Right kidney (tissue), 9 donors: ENCODE measurements at places on chromosomes 4 and X.

DNA sequence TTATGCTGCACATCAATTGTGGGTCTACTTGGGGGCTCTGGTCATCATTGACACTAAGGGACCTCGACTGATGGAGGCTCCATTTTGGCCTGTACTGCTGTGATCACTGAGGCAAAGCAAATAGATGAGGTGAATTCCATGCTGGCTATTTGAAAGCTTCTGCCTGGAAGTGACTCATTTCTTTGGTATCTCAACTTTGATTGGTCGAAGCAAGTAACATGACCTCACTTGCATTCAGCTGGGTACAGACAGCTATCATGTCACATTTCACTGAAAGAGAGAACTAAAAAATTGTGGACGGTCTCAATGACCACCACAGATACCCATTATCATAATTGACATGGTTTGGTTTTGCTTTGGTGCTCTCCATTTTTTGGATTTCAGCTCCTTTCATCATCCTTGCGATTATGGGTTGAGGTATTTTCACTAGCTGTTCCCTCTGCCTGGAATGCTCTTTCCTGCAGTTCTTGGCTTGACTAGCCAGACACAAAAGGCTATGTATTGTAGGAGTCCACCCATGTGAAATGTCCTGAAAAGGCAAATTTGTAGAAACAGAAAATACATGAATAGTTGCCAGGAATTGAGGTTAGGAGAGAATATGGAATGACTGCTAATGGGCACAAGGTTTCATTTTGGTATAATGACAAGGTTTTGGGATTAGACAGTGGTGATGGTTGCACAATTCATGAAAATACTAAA lies 369.2 kb upstream of the LCORL start:
- no peak for DNase-seq

GRCh38 chr4:110492522-110492921 lies 16.6 kb downstream of the ENPEP start:
- DNase-seq, result no peak

DNA sequence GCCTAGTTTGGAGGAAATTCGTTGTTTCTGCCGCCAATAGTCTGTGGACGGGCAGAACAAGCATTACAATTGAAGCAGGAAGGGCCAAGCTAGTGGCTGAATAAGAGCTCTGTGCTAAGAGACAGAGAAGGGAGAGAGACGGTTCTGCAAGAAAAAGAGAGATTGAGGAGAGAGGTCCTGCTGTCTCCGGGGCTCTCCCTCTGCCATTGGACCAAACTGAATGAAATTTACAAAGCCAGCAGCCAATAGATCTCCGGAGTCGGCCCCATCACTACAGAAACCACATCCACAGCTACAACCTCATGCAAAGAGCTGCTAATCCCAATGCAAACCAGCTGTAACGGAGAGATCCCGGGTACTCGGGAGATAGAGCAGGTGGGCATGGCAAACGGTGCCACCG lies at the start of gene NLGN4X:
TSS of gene NLGN4X (minus strand) at position 148 of the 400 bp plus-strand sequence. CDS start 77,401 bp downstream, outside the sequence.
- DNase-seq, result peak; percentile 24

DNA sequence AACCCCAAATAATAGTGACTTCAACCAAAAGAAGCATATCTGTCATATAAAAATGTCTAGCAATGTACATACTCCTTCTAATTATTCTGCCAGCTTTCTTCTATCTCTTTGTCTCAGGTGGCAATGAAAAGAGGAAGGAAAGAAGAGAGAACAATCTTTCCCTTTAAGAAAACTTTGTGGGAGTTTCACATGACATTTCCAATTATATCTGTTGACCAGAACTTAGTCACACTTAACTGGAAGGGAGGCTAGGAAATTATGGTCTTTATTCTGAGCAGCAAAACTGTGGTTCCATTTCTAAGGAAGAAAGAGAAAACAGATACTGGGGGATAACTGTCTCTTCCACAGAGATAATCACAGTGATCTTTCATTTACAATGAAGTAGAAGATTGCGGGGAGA lies 12.9 kb upstream of the MAOA start:
- DNase-seq, result no peak

GRCh38 chr4:57504139-57504538 lies 394.0 kb upstream of the IGFBP7 start:
- DNase-seq, result no peak

DNA sequence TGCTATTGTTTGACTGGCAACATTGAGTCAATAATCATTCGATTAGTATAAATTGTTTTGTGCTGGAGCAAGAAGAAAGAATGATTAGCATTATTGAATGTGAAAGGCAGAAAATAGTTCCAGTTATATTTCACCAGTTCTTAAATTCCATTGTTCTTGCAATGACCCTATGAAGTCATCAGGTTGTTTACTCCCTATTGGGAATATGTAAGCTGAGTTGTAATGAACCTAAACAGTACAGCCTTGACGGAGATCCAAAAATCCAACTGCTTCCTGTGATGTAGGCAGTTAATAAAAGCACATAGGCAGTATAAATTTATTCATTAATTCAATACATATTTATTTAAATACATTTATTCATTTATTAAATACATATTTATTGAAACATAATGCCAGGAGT lies 947.5 kb downstream of the PCDH7 start:
- DNase-seq, result no peak

DNA sequence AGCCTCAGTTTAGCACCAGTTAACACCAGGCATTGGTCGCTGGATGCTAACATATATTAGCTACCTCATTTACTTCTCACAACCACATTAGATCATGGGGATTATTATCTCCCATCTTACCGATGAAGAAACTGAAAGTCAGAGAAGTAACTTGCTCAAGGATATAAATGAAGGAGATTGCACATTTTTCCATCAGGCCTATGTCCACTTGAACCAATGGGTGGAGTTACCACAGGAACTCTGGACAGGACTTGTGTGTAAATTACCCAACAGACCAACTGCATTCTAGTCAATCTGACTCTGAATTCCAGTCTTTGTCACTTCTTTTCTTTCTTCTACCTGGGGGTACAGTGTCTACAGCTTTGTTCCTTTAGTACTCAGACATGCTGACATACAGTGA lies 1.8 kb downstream of the LNX1 start:
- no peak for DNase-seq

GRCh38 chrX:107673933-107674479 lies 45.7 kb downstream of the PRPS1 start:
- peak; percentile 19 for DNase-seq

DNA sequence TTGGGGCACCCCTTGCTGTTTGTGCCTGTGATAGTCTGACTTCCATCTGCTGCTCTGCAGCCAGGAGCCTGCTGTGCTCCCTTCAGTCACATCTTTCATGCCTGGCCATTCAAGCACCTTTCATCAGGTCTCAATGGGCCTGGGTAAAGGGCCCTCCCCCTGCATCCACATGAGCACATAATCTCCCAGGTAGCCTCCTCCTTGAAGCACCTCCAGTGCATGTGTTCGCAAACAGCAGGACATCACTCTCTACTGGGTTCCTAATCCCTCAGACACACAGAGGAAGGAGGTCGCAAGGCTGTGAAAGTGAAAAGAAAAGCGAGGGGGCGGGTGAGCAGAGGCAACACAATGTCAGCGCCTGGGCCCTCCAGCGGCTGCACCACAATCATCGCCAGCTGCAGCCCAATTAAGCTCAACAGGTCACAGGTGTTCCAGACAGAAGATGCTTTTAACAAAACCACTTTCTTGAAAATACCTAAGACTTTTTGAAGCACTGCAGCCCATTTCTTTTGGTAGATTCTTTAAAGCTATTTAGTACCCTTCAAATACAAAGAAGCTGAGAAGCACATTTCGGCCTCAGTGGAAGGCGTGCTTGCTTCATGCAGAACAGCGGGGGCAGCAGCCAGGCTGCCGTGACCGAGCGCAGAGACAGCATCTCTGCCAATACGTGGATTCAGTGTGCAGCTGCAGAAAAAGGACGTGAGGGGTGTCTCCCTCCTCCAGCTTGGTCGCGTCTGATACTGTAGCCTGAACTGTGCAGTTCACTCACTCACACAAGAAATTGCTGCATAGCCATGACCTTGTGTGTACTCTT lies 92.2 kb upstream of the SPRY1 start:
- DNase-seq, result peak; percentile 52

GRCh38 chrX:132467026-132467425 lies 21.8 kb downstream of the MBNL3 start:
- DNase-seq, result no peak

GRCh38 chr4:147954850-147955249 lies 223.0 kb downstream of the ARHGAP10 start:
- DNase-seq, result no peak

DNA sequence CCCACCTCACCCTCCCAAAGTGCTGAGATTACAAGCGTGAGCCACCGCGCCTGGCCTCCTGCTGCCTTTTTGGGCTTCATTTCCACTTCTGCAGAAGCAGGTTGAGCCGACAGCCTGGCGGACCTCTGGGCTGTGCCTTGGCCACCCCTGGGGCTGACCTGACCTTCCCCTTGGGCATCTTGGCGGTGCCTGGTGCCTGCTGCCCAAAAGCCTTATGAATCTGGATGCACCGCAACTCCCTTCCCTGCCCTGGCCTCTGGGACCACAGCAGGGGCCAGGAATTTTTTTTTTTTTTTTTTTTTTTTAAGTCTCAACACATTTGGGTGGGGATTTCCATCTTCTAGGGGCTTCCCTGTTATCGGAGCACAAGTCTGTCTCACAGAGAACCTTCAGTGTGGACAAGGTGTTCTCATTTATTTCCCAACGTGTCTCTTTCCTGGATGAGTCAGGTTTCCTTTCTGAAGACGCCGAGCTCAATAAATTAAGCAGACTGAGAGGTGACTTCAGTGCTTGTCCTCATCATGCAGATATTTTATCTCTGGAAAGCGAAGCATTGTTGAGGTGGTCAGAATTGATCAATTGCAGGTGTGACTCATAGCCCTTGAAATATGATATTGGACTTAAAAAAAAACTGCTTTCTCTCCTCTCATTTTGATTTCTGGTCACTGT lies 79.7 kb downstream of the SHROOM2 start:
- DNase-seq, result no peak

- DNase-seq, result no peak
These were observed 90.8 kb downstream of the SHISA3 start for GRCh38 chr4:42488114-42488513.

GRCh38 chr4:153616006-153616555 lies 68.0 kb upstream of the TLR2 start:
- no peak for DNase-seq

- DNase-seq, result no peak
These were observed 106.9 kb downstream of the SMIM20 start for GRCh38 chr4:26020881-26021280.

DNA sequence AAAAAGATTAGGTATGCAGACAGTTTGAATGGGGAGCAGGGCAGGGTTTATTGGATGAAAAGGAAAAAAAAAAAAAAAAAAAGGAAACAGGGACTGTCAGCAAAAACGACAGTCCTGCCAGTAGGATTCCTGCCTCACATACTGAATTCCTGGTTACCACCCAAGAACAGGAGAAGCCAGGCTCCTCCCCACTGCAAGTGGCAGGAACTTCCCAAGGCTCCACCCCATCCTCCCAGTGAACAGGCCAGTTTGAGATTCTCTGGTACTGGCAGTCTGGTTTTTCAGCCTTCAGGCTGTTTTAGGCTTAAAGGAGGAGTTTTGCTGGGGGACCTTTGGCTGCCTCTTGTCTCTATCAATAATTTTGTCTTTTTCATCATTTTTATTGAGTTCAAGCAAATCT lies 360.0 kb upstream of the CXorf51A start:
- no peak for DNase-seq

- no peak for DNase-seq
These were observed 67.2 kb upstream of the BRWD3 start for GRCh38 chrX:80876877-80877276.

DNA sequence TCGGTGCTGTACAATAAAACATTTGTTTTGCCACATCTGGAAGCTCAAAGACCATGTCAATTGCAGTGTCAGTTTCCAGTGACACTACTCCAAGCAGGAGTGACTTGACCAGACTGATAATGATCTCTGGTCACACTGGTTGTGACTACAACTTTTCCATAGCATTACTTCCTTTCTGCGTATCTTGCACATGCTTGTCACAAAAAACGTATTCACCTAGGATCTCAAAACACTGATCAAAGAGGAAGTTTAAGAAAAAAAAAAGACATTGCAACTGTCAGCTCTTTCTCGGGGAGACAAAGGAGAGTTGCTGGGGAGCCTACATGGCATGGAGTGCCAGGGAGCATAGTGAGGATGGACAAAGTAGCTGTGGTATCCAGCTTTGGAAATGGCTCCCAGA lies 60.6 kb downstream of the OPHN1 start:
- DNase-seq, result no peak

GRCh38 chr4:181350615-181351415 lies 892.4 kb upstream of the TENM3 start:
- DNase-seq, result peak; percentile 4

- no peak for DNase-seq
These were observed 22.0 kb downstream of the CT47C1 start for GRCh38 chrX:119094819-119095218.

GRCh38 chr4:2125831-2126230 lies 66.7 kb downstream of the NAT8L start:
- no peak for DNase-seq

DNA sequence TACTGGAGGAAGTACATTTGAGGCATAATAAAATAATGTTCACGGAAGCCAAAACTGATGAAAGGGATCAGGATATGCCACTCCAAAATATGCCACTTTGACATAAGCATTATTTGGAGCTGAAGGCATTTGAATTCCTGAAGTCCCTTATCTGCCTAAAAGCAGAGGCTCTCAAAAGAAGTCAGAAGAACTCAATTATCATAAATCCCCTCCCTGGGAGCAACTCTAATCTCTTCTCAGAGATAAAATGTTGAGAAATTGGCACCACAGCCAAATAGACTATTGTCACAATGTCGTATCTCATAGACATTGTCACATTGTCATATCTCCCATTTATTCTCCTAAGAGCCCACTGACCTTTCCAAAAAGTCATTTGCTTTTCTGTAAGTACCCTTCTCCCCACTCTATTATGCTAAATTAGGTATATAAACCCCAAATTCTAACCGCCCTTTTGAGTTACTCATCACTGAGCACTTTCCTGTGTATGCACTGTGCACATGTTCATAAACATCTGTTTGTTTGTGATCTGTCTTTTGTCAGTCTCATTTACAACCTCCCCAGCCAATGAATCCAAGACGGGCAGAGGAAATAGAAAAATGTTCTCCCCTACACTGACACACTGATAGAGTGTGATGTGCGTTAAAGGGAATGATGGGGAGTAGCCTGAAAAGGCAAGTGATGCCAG lies 78.5 kb upstream of the NAF1 start:
- no peak for DNase-seq

DNA sequence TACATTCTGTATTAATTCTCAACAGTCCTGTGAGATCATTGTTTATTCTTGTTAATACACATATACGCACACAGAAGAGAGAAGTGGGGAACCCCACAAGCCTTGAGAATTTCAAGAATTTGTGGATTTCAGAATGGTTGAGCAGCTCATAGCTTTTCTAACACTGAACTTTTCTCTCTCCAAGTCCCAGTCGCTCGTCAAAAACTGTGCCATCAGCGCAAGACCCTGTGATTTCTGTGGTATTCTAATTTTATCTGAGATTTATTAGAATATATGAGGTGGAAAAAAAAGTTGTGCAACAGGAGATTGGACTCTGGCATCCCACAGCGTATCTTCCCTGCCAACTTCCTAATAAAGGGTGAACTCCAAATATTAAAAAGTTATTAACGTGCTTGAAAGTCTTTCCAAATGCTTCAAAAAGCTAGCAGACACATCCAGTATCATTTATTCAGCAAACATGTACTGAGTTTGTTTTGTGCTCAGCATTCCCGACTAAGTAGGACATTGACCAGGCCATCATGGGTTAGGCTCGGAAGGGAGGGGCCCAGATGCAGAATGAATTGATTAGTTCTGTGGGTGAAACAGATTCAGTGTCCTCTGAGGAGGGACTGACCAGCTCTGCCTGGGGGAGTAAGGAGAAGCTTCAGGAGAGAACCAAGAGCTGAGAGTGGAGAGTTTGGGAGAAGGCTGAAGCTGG lies 165.6 kb downstream of the CBR4 start:
- no peak for DNase-seq
